Stromal cell of bone marrow (primary cell): ENCODE measurements at places on chromosomes 12 and 14.

DNA sequence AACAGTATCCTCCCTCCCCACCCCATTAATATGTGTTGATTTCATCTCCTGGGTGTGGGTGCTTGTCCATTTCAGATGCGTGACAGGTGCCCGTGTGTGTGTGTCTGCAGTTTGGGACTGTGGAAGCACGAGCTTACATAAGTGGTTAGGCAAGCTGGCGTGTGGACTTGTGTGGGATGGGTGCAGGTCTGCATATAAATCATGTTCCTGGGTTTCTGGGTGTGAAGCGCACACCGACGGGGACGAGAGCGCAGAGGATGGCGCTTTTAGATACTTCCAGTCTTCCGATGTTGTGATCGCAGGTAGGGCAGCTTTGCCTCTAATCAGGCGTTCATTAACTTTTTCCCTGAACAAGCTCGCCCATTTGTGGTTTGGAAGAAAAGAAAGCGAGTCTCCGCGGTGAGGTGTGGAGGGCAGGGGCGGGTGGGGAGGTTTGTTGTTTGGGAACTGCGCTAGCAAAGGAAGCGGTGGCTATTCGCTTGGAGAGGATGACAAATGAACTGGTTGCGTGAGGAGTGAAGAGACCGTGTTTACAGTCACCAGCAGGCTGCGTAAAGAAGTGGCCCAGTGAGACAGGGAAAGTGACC lies 865 bp downstream of the RGS6 start:
- DNase-seq = no peak

GRCh38 chr14:69643430-69644200 lies 32.2 kb downstream of the SUSD6 start:
- DNase-seq = no peak

DNA sequence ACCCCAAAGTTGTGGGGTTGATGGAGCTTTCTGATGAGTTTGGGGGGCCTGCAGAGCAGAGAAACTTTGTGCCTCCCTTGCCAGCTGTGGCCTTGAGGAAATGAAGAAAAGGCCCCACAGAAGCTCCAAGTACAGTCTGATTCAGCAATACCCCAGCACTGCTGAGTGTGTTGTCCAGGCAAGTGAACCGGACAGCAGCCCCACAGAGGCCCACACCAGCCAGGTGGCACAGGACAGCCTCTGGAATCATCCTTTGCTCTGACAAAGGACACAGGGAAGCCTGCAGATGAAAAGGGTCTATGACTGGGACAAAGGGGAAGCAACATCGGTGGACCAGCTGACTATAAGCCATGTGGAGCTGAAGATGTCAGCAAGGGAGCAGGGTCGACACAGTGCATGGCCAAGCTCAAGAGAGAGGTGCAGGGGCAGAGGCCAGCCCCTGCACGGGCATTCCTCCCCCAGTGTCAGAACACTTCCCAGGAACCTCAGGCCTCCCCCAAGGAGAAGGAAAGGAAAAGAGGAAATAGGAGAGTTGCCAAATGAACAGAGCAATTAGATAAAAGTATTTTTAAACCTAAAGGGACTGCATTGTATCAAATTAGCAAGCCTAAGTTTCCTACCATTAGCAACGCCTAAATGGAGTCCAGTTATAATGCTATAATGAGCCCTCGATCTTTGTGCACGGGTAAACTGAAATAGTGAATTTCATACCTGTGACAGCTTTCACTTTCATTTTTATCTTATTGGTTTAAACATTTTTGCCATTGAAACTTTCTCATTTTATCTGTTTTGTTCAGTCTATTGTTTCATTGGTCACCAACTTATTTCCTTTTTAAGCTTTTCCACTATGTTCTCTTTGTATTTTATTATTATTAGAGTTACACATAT lies 46.3 kb upstream of the PTGDR start:
- DNase-seq = no peak

GRCh38 chr12:116125956-116126566 lies 151.4 kb downstream of the MED13L start:
- DNase-seq = no peak

DNA sequence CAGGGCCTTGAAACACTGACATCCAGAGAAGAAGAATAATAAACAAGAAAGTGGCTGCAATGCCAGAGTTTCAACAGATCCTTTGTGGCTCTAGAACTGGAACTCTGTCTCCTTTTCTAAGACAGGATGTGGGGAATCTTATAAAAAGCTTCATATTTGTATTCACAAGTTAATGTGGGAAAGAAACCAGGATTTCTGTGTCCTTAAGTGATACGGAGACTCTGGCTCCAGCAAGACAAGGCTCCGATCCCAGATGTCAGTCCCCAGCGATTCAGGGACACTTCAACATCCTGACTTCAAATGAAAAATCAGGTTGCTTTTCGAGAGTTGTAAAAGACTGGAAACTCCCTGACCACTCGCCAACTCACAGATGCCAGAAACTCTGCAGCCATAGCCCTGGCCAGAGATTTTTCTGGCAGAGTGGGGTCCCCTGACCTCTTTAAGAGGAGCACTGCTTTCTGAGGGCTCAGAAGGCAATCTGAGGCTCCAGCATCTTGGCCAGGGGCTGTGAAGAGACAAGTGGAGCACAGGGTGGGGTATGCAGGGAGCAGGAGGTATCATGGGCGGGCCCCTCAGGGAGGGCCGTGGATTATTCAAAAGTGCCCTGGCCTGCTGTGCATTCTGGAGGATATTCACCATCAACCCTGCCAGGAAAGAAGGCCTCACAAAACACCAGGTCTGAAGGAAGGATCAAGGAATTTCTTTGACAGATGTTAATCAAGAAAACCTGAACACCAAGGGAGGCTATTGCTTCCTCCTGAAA lies 53.3 kb downstream of the TMX1 start:
- DNase-seq = no peak

DNA sequence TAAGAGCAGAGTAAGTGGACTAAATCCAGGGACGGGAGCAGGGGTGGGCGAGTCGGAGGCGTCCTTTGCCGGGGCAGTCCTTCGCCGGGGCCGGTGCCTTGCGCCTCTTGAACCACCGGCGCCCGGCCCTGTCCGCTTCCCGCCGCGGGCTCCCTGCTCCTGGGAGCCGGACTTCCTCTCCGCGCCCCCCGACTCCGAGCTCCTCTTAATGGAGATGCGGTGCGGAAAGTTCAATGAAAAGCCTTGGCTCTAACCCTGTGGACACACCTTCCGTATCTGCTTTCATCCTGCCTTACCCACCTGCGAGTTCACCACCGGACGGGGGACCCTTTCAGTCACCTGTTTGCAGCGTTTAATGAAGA lies 412 bp downstream of the FGFR1OP2 start:
- no peak for DNase-seq

GRCh38 chr14:43855556-43855955 lies 651.5 kb downstream of the FSCB start:
- DNase-seq = no peak

GRCh38 chr12:65200007-65200665 lies 30.8 kb downstream of the LEMD3 start:
- no peak for DNase-seq

- no peak for DNase-seq
Measured at GRCh38 chr14:63735720-63736119, 7.9 kb upstream of the SGPP1 start.

- DNase-seq = no peak
Measured at GRCh38 chr14:99475179-99475578, 5.5 kb downstream of the SETD3 start.

DNA sequence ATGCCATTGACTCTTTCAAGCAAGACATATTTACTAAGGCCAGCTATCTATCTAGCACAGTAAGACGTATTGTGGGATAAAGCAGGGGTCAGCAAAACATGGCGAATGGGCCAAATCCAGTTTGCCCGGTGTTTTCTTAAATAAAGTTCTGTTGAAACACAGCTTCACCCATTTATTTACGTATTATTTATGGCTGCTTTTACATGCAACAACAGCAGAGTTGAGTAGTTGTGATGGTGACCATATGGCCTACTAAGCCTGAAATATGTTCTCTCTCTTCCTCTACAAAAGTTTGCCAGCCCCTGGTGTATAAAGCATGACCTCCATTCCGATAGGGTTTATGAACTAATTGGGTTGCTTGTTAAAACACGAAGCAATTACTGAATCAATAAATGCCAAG lies 322.1 kb downstream of the CCDC91 start:
- DNase-seq = no peak

DNA sequence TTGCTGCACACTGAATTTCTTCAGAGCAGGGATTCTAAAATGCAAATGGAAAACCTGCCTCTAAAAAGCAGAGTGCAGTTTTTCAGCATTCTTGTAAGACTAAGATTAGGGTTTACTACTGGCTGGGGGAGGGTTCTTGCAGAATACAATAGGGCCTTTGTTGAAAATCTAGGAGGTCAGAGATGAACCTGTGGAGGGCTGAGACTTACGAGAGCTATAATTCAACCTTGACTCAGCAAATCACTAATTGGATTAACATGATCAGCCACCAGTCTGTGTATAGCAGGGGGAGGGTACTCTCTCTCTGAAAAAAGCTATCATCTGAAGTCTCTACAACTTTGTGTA lies 92.6 kb upstream of the HIF1A start:
- DNase-seq = no peak

- DNase-seq = no peak
Measured at GRCh38 chr12:113130457-113131135, 5.0 kb downstream of the RASAL1 start.

GRCh38 chr12:92078167-92079053 lies 67.2 kb downstream of the BTG1 start:
- peak; percentile 100 for DNase-seq
